ENCODE measurements at places on chromosomes 2 and 18.

DNA sequence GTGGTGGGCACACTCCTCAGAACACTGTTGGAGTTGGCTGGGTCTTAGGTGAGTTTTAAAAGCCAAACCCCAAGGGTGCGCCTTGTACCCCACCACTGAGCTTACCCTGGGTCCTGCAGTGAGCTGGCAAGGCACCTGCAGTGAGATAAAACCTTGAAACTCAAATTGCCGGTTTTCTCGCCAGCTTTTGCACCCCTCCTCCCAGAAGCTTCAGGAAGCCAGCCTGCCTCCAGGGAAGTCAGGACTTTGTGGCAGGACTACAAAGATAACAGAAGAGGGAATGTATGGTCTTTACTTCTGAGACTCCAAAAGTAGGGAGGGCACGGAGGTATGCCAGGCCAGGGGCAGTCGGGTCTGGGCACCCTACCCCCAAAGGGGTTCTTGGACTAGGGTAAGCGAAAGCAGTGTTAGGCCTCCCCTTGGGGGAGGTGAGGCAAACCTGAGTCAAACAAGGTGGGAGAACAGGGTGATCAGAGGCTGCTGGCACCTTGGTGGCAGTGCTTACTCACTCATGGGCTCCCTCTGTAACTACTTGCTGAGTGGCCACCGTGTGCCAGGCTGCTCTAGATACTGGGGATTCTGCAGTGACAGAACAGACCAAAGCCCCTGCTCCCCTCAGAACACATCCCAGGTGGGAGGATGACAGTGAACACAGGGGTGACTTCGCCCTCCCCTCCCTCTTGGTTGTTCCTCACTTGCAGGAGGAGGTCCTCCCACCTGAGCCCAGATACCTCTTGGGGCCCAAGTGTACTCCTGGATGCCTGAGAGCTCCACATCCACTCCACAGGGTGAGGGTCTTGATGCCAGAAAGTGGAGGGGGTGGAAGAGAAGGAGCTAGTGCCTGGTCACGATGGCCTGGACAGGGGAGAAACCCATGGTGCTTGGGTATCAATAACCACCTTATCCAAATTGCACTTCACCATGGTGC lies 69.3 kb upstream of the RGPD5 start:
- no peak for DNase-seq

DNA sequence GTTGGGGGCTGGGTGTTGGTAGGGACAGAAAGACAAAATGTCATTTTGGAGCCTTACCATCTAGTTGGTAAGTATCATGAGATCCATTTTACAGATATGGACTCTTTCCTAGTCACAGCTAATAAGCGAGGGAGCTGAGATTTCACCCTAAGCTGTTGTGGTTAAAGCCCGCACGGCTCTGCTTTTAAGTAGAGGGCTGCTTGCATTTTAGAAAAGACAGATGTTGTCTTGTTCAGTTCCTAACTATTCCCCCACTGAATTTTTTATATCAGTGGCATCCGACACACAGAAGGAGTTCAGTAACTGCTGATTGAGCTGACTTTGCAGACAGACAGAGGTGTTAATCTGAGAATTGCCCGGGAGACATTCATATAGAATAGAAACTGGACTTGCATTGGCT lies 3.7 kb downstream of the QPCT start:
- DNase-seq: no peak

DNA sequence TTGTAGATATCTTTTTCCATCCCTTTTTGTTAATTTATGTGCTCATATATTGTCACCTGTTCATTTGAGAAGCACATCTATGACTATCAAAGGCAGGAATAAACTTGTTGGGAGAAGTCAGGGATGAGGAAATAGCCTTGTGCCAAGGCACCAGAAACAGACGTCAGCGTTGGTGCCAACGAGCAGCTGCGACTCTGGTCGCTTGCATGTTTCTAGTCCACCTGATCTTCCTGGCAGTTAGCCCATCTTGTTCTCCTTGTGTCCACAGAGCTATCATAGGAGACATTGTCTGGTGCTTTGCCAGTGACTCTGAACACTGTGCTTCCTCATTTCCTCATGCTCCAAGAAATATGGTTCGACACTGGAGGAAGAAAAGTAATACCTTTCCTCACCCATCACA lies 374.4 kb downstream of the PTPRM start:
- DNase-seq: peak; percentile 92

GRCh38 chr2:159010963-159011362 lies 42.5 kb downstream of the TANC1 start:
- DNase-seq: peak; percentile 37

DNA sequence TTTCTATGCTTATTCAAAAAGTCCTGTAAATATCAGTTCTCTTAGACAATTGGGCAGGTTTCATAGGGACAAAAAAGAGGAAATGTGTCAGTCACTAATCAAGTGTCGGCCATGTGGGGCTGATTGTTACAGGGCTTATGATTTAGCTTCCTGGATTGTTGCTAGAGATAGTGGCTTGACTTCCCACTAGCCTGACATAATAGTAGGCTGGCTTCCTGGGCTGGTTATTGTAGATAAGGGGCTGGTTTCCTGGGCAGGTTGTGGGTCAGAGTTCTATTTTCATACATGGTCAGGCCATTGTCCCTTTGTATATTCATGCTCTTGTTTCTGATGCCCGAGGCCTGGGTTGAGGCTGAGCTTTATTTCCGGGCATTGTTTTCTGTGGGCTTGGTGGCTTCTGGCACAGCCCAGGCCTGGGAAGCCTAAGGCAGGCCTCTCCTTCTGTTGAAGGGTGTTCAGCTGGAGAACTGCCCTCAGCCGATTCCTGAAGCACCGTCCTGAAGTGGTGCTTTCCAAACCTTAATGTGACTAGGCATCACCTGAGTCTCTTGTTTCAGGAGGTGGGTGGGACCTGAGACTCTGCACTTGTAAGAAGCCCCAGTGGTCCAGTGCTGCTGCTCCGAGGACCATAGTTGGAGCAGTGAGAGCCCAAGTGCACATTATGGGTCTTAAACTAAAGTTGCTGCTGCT lies 37.0 kb downstream of the CD8B2 start:
- DNase-seq: no peak

GRCh38 chr18:9753846-9754245 lies 45.7 kb downstream of the RAB31 start:
- DNase-seq: no peak

DNA sequence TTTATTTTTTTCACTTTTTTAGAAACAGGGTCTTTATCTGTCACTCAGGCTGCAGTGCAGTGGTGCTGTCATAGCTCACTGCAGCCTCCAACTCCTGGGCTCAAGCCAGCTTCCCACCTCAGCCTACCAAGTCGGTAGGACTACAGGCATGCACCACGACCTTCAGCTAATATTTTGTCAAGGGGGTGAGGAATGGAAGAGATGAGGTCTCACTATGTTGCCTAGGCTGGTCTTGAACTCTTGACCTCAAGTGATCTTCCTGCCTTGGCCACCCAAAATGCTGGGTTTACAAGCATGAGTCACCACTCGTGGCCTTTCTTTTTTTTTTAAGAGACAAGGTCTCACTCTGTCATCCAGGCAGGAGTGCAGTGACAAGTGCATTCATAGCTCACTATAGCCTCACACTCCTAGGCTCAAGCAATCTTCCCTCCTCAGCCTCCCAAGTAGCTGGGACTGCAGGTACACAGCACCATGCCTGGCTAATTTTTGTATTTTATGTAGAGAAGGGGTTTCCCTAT lies 13.4 kb downstream of the PPP1R7 start:
- DNase-seq: no peak

GRCh38 chr2:84152462-84152861 lies 306.6 kb downstream of the SUCLG1 start:
- no peak for DNase-seq

DNA sequence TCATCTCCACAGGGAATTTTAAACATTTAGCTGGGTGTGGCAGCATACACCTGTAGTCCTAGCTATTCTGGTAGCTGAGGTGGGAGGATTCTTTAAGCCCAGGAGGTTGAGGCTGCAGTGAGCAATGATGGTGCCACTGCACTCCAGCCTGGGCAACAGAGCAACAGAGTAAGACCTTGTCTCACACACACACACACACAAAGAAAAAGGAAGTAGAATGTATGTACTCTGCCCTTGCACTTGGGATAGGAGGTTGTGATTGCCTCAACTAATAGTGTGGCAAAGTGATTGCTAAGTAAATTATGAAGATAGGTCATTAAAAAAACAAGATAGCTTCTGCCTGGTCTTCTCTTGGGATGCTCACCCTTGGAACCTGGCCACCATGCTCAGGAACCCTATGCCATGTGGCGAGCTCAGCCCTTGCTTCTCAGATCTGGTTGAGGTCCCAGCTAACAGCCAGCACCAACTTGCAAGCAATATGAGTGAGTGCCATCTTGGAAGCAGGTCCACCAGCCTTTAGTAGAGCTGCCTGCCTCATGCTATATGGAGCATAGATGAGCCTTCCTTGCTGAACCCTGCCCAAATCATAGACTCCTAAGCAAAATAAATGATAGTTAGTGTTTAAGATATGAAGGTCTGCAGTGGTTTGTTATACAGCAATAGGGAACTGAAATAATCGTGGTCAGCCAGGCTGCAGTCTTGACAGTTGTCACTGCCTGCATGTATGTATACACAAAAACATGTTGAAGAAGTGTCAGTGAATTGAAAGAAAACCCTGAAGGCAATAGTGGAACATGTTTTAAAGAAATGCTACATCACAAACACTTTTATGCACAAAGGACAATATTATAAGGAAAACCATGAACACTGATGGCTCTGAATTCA lies 30.1 kb upstream of the PNO1 start:
- DNase-seq: no peak

- no peak for DNase-seq
Measured at GRCh38 chr2:70709275-70710037, 58.5 kb downstream of the ADD2 start.

- DNase-seq: no peak
Measured at GRCh38 chr2:240437551-240437860, 2.0 kb downstream of the GPC1 start.

- DNase-seq: no peak
Measured at GRCh38 chr18:23196119-23197007, 61.1 kb downstream of the CABLES1 start.

- no peak for DNase-seq
Measured at GRCh38 chr2:89850881-89851582, 1159.6 kb downstream of the RPIA start.

GRCh38 chr18:36441426-36442240 lies 144.1 kb downstream of the FHOD3 start:
- DNase-seq: no peak

- DNase-seq: no peak
Measured at GRCh38 chr18:31100436-31101182, 1.6 kb downstream of the DSC2 start.

- DNase-seq: no peak
Measured at GRCh38 chr2:115163572-115163971, 721.1 kb downstream of the DPP10 start.

GRCh38 chr2:85601771-85602475 lies 575 bp downstream of the TMEM150A start:
- DNase-seq: no peak

DNA sequence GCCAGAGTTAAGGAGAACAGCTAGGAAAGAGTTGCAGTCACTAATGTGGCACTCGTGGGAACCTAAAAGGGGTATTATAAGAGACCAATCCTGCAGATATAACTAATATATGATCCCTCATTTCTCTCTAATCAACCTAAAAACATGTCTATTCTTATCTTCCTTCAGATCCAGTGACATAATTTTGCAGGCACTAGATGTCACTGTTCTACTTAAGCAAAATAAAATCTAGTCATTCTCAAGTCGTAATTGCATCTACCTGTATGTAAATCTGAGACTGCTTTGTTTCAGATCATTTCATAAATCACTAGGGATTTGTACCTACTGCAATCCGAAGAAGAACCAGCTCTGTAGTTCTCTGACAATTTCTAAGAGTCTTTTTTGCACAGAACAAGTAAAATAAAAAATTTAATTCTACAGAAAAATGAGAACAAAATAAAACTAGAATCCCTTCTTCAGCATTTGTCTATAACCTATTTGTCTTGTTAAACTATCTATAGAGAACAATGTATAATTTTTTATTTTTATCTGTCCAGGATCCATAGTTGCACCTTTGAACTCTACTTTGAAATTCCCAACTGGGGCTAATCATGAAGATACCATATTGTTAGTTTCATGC lies 56.5 kb upstream of the ERBB4 start:
- peak; percentile 33 for DNase-seq

DNA sequence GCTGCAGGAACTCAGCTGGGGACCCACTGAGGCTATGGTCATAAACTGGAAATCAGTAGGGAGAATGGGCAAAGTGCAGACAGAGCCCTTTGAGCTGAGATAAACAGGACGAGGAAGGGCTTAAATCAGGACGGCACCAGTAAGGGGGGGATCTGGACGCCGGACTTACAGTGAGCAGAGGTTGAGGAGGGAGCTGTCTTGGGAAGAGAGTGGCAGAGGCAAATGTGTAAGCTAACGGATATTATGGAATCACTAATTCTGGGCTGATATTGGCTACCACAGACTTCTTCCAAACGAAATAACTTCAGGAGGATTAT lies 539 bp downstream of the CYP27A1 start:
- no peak for DNase-seq
